T-cell (primary cell): ENCODE measurements at places on chromosomes 4 and X.

DNA sequence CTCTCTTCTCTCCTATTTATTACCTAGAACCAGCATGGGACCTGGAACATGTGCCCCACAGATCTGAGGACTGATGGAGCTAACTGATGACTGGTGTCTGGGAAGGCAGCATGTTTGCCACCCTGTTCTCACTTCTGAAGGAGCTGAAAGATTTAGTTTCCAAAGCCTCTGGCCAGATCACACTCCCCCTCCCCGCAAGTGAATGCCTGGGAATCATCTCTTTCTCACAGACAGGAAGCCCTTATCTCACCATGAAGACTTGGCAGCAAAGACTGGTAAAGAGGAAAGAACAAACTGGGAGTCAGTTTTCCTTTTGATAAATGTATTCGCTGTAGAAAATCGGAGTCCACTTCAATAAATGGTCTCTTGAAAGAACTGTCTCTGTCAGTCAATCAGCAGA is 21.0 kb upstream of the PCYT1B start:
- H3K4me1 ChIP-seq, result no peaks in the 10 kb centered on the region
- H3K36me3 ChIP-seq, result no peaks in the 10 kb centered on the region
- no peak overlapping the region for H3K4me3 ChIP-seq

- no peaks in the 10 kb centered on the region for H3K4me1 ChIP-seq
- H3K27me3 ChIP-seq, result peaks cover 14% of the 10 kb centered on the region
- no peaks in the 10 kb centered on the region for H3K36me3 ChIP-seq
Observed at GRCh38 chr4:8129136-8129535, 29.5 kb downstream of the ABLIM2 start.

DNA sequence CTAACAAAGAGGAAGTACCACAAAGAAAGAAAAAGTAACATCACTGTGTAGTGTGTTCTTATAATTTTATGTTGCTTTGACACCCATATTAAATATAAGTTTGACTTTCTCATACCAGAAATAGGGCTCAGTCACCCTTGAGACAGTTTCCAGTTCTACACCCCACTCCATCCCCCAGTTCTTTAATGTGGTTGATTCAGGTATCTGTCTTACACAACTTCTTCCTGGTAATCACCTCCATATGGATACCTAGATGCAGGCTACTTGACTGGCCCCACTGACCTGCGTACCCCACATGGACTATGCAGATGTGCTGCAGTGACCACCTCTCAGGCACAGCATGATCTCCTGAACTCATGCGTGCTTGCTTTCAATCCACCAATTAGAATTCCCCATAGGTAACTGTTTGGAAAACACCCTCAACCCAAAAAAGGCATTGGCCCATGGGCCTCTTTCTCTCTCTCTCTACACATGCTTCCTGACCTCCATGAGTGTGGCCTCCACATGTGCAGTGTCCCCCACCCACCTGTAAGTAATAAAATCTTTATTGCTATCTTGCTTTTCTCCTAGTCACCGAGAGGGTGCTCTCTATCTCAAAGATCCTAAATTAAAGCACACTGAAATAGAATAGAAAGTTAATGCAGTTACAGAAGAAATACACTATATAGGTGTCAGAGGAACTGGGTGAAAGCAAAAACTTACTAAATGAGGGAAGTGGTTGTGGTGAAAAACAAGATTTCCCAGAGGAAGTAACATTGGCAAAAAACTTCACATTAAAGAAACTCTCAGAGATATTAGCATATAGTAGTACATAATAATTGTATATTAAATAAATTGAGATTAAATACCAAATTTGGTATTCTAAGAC is 98.4 kb downstream of the ZAR1 start:
- H3K27me3 ChIP-seq, result no peaks in the 10 kb centered on the region
- H3K4me3 ChIP-seq, result no peak overlapping the region
- H3K27ac ChIP-seq, result no peak overlapping the region
- H3K36me3 ChIP-seq, result peaks cover 46% of the 10 kb centered on the region
- H3K4me1 ChIP-seq, result no peaks in the 10 kb centered on the region
- no peak for DNase-seq

DNA sequence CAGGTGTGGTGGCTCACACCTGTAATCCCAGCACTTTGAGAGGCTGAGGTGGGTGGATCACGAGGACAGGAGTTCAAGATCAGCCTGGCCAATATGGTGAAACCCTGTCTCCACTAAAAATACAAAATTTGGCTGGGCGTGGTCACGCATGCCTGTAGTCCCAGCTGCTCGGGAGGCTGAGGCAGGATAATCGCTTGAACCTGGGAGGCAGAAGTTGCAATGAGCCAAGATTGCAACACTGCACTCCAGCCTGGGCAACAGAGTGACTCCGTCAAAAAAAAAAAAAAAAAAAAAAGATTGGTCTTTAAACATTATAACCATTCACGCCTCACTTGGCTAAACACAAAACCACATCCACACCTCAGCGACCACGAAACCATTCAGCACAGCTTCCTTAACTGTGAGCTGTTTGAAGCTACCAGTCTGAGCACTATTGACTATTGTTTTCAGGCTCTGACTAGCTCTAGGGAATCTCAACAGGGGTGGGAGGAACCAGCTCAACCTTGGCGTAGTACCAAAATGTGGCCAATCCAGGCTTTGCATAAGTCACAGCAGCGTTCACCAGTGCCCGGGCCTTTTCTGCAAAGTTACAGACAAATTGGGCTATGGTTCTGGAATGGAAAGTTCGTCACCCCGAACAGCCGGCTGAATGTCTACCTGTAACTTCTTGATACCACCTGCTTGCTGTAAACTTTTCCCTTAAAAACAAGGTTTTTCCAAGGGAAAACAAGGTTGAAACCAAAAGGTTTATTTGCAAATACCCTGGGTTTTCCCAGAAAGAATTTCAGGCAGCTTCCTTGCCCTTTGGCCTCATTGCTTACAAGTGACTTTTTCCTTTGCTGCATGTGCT is 73.6 kb upstream of the DHX15 start:
- no peak overlapping the region for H3K4me3 ChIP-seq
- H3K27ac ChIP-seq, result no peak overlapping the region
- no peaks in the 10 kb centered on the region for H3K4me1 ChIP-seq
- H3K27me3 ChIP-seq, result peaks cover 5% of the 10 kb centered on the region

DNA sequence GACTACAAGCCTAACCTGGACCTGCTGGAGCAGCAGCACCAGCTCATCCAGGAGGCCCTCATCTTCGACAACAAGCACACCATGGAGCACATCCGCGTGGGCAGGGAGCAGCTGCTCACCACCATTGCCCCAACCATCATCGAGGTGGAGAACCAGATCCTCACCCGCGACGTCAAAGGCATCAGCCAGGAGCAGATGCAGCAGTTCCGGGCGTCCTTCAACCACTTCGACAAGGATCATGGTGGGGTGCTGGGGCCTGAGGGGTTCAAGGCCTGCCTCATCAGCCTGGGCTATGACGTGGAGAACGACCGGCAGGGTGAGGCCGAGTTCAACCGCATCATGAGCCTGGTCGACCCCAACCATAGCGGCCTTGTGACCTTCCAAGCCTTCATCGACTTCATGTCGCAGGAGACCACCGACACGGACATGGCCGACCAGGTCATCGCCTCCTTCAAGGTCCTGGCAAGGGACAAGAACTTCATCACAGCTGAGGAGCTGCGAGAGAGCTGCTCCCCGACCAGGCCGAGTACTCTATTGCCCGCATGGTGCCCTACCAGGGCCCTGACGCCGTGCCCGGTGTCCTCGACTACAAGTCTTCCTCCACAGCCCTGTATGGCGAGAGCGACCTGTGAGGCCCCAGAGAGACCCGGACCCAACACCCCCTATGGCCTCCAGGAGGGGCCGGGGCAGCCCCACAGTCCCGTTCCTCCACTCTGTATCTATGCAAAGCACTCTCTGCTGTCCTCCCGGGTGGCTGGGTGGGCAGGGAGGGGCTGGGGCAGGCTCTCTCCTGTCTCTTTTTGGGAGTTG is 486.2 kb downstream of the TRAM1L1 start:
- H3K4me3 ChIP-seq, result no peak overlapping the region
- H3K4me1 ChIP-seq, result no peaks in the 10 kb centered on the region
- H3K27me3 ChIP-seq, result no peaks in the 10 kb centered on the region

GRCh38 chr4:1792832-1793495 is at the start of gene FGFR3:
Gene FGFR3 (plus strand): TSS chr4:1793293. CDS start chr4:1793935, 642 bp downstream.
- DNase-seq, result peak; percentile 21
- peaks cover 5% of the 10 kb centered on the region for H3K27me3 ChIP-seq
- H3K36me3 ChIP-seq, result no peaks in the 10 kb centered on the region
- no peaks in the 10 kb centered on the region for H3K4me1 ChIP-seq
- H3K4me3 ChIP-seq, result peak within 1 kb of the TSS; percentile 65

GRCh38 chr4:150679018-150679764 is 97.2 kb downstream of the MAB21L2 start:
- no peaks in the 10 kb centered on the region for H3K27me3 ChIP-seq
- H3K36me3 ChIP-seq, result peaks cover 9% of the 10 kb centered on the region
- no peak overlapping the region for H3K4me3 ChIP-seq
- no peaks in the 10 kb centered on the region for H3K4me1 ChIP-seq
- no peak overlapping the region for H3K27ac ChIP-seq

DNA sequence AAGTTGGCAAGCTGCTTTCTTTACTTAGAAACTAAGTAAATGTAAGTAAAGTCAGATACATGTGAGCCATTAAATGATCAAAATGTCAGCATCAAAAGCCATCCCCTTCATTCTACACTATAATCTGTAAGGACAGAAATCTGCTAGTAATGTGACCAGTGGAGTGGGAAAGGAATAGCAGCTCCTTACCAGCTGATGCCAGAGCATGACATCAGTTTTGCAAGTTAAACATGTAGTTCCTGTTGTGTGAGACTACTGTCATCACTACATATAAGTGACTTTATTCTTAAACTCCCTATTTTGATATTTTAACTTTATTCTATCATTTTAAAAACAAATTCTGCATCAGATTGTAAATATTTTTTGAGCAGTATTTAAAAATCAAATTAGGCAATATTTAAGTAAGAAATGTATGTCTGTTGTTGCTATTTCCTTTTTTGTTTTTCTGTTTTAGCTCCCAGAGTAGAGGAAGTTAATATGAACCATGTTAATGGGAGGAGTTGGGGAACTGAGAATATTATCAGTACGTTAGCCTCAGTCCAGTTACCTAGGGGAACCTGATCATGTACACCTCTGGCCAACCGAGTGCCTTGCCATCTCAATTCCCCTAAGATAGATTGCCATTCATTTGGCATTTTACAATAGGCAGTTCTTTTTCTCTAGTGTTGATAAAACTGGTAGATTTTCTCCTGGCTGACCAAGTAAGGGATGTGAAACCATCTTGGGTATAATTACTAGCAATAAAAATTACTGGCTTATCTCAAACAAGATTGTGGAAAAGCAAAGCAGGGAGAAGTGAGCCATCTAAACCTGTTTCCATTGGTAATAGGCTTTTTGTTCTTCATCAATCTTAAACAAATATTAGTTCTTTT is 34.7 kb downstream of the CCNI start:
- H3K27me3 ChIP-seq, result no peaks in the 10 kb centered on the region
- no peaks in the 10 kb centered on the region for H3K4me1 ChIP-seq
- no peak for DNase-seq
- no peaks in the 10 kb centered on the region for H3K36me3 ChIP-seq
- H3K4me3 ChIP-seq, result no peak overlapping the region

- no peaks in the 10 kb centered on the region for H3K36me3 ChIP-seq
- H3K27ac ChIP-seq, result no peak overlapping the region
- no peaks in the 10 kb centered on the region for H3K4me1 ChIP-seq
- no peak for DNase-seq
- H3K27me3 ChIP-seq, result no peaks in the 10 kb centered on the region
Observed at GRCh38 chr4:41425650-41426049, 112.3 kb upstream of the LIMCH1 start.

- DNase-seq, result no peak
- peaks cover 36% of the 10 kb centered on the region for H3K27me3 ChIP-seq
- no peak overlapping the region for H3K4me3 ChIP-seq
Observed at GRCh38 chrX:69504626-69505612, 793 bp downstream of the NALF2 start.

- no peak overlapping the region for H3K4me3 ChIP-seq
- no peaks in the 10 kb centered on the region for H3K27me3 ChIP-seq
- H3K4me1 ChIP-seq, result no peaks in the 10 kb centered on the region
- no peaks in the 10 kb centered on the region for H3K36me3 ChIP-seq
- DNase-seq, result no peak
- no peak overlapping the region for H3K27ac ChIP-seq
Observed at GRCh38 chr4:77699731-77700210, 94.2 kb downstream of the CXCL13 start.

DNA sequence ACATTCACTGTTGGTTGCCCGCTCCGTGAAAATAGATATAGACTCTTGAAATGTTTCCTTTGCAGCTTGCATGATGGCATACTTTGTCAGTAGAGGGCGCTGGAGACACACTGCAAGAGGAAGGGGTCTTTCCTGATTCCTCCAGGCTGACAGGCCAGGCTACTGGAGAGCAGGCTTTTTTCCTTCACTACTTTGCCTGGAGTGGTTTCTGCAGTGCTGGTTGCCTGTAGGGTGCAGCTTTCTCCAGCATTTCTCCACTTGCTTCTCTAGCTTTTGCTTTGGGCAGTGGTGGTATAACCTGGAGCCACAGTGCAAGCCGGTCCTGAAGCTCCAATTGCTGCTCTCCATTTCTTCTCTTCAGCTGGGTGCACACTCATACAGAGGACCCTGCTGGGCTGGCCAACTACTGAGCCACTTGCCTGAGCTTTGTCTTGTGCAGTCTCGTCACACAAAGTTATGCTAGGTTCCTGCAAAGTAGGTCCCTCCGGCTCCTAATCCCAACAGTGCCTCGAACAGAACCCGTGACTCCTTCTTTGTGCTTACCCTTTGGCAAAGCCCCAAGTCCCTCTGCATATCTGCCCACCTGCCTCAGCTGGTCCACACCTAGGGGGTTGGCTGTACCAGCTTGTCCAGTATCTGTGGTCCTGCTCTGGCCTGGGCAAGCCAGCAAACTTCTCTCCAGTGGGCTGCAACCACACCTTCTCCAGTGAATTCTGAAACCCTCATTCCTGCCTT is 46.3 kb downstream of the RASSF6 start:
- DNase-seq, result no peak
- no peaks in the 10 kb centered on the region for H3K27me3 ChIP-seq
- H3K36me3 ChIP-seq, result no peaks in the 10 kb centered on the region
- no peaks in the 10 kb centered on the region for H3K4me1 ChIP-seq

DNA sequence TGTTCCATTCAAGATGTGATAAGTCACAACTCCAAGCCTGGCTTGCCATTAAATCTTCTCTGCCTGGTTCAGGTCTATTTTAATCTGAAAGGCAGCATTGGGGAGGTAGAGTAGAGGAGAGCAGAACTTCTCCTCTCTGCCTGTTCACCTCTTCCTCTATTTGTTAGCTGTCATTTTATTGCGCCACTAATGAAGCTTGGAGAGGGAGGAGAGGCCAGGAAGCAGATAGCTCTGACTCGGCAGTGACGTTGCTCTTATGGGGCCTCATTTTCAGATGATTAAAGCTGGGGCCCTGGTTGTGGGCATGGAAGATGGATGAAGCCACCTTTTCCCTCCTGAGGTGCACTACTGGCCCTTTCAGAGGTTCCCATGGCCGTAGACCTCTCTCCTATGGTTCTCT is 207.3 kb downstream of the MID1IP1 start:
- no peak overlapping the region for H3K4me3 ChIP-seq
- no peak for DNase-seq
- H3K36me3 ChIP-seq, result no peaks in the 10 kb centered on the region
- H3K27ac ChIP-seq, result no peak overlapping the region
- no peaks in the 10 kb centered on the region for H3K4me1 ChIP-seq

GRCh38 chrX:96002431-96002830 is 682.2 kb upstream of the DIAPH2 start:
- no peak overlapping the region for H3K27ac ChIP-seq
- no peaks in the 10 kb centered on the region for H3K36me3 ChIP-seq
- H3K4me1 ChIP-seq, result no peaks in the 10 kb centered on the region
- no peaks in the 10 kb centered on the region for H3K27me3 ChIP-seq
- no peak overlapping the region for H3K4me3 ChIP-seq
